Foreskin keratinocyte (primary cell): ENCODE measurements at places on chromosomes 1 and 21.

- DNase-seq, result no peak
These were observed 15.6 kb downstream of the ZMPSTE24 start for GRCh38 chr1:40273547-40274166.

- peak; percentile 69 for DNase-seq
These were observed 857.4 kb downstream of the USP25 start for GRCh38 chr21:16587141-16587581.

DNA sequence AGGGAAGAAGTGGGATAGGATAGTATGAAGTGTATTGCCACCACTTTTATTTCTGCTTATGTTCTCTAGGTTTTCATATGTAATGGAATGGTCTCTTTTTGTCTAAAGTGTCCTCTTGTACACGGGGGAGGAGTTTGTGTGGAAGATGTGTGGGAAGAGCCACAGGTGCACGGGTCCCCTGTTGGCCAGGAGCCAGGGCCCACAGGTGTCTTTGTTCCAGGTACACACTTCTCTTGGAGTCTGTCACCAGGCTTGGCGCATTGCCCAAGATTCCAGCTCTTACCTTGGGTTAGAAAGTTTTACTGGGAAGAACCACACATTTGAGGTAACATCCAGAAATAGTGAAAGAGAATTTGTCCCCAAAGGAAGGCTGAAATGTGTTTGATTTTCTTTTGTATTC, 10.5 kb downstream of the TENT5C start:
- no peak for DNase-seq

DNA sequence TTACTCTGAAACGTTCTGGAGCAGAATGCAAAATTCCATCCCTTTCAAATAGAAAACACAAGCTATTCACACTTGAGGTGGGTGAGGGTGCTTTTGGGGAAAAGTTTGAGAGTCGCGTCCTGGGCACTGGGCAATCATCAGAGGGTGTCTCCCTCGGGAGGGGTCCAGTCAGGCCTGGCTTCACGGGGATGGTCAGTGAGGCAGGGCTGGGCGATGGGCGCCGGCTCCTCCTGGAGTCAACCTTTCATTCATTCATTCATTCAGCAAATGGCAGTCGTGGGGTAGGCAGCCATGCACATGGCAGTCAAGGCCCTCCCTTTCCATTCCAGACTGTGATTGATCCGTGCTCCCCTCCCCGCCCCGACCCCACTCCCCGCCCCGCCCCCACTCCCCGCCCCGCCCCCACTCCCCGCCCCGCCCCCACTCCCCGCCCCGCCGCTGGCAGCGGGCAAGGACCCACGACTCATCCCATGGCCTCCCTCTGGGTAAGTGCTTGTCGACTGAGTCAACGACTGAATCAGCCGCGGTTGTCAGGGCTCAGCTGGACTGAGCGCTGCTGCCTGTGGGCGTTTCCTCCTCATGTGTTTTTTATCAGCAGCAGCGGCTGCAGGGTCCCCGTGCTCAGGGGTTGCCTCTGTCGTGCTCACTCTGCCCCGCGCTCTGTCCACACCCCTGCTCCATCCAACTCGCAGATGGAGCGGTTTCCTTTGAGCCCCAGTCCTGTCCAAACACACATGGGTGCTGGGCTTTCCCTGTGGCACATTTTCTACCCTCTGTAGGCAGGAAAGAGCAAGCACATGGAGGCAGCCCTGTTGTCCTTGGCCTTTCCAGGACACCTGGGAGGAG, 12.5 kb upstream of the SPSB1 start:
- peak; percentile 68 for DNase-seq

DNA sequence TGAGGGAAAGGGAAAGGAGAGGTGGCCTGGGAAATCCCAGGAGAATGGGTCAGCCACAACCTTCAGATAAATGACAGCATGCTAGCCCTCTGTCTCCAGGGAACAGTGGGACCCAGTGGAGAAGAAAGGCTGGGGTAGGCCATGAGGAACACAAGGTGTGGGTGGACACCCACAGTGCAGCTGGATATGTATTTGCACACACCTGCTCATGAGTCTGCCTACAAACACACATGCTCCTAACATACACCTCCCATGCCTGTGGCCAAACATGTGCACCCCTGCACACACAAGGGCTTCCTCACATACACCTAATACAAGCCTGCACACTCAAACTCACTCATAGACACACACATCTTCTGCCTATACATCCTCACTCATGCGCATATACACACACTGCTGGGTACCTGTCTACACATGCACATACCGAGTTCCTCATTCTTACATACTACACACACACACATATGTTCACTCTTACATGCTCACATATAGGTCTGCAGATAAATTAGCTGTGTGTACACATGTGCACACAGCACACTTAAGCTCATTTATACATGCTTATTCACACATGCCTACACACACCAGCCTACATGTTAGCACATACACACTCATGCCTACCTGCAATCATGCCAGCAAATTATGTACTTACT, 3.6 kb downstream of the C1orf216 start:
- DNase-seq, result no peak

DNA sequence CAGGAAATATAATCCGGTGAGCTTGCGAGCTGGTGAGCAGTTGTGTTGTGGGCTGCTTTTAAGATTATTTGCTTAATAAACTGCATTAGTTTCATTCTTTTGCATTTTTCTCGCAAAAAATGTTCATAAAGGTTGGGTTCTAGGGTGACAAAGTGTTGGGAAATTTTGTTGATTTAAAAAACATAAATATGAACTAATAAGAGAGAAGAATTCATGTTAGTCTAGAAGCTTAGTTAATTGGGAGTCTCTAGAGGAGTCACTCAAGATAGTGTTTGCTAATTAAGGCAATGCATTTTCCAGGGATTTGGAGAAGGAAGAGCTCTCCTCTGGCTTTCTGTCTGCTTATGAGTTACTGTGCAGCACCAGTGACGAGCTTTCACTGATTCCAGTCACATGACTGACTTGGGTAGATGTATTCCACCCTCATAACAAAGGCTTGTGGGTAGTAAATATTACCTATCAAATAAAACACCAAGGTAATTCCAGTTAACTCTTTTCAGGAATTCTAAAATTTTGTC, 417.0 kb downstream of the PTBP2 start:
- no peak for DNase-seq

- DNase-seq, result peak; percentile 60
These were observed 163.3 kb downstream of the TM2D1 start for GRCh38 chr1:61561666-61562065.

DNA sequence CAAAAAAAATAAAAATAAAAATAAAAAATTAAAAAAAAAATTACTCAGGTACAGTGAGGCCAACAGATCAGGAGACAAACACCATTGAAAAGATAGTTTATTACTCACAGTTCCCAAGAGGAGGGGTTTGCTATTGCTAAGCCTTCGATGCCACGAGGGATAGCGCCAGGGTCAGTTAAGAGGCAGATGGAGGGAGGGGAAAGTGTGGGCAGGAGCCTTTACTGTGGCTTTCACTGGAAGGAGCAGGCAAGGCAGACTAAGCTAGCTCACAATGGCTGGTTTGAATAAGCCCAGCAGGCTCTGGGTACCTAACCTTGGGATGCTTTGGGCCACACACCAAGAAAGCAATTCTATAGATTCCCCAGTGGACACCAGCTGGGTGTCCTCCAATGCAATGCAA, 12.7 kb upstream of the RNF187 start:
- DNase-seq, result no peak

DNA sequence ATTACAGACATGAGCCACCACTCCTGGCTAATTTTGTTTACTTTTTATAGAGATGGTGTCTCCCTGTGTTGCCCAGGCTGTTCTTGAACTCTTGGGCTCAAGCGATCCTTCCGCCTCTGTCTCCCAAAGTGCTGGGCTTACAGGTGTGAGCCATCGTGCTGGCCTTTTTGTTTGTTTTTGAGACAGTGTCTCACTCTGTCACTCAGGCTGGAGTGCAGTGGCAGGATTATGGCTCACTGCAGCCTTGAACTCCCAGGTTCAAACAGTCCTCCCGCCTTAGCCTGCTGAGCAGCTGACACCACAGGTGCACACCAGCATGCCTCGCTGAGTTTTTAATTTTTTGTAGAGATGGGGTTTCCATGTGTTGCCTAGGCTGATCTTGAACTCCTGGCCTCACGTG, 49.1 kb downstream of the ADARB1 start:
- DNase-seq, result no peak

- peak; percentile 58 for DNase-seq
These were observed 3.9 kb upstream of the ATP1B1 start for GRCh38 chr1:169102567-169102966.

DNA sequence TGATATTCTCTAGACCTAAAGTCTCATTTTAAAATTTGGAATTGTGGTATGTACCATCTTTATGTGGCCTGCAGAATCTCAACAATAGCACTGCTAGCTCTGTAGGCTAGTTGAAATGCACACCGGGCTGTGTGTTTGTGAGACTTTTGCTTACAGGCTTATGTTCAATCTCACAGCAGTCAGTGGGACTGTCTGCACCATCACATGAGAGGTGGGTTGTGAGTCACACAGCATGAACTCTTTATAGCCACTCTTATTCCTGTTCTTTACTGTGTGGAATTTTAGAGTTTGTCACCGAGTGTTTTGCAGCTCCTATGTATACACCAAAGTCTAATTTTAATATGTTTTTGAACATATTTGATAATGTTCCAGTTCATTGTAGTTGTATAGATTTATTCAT, 74.6 kb downstream of the RASAL2 start:
- DNase-seq, result no peak

- DNase-seq, result no peak
These were observed 20.0 kb downstream of the MMEL1 start for GRCh38 chr1:2612591-2613365.

GRCh38 chr1:37634244-37634991, at the start of gene RSPO1:
Gene RSPO1, minus strand, starts transcription at chr1:37634892. Its CDS starts 5,231 bp downstream, at chr1:37629661.
- DNase-seq, result no peak

DNA sequence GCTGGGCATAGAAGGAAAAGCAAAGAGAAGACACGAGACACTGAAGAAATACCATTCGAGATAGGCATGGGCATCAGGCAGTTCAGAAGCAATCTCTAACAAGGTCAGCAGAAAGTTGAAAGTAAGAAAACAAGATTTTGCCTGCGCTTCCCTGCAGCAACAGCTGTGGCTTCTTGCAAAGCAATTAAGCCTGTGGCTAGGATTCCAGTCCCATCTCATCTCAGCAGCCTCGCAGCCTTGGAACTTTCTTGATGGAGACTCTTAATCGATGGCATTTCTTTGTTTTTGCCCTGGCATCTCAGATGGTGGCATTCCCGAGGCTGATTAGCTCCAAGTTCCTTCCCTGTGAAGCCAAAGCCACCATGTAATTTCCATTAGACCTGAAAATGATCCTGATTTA, 64.6 kb upstream of the SPAG17 start:
- no peak for DNase-seq

- no peak for DNase-seq
These were observed 6.1 kb upstream of the RIPPLY3 start for GRCh38 chr21:37000381-37000780.

- no peak for DNase-seq
These were observed 35.5 kb downstream of the USH2A start for GRCh38 chr1:216387782-216388181.

DNA sequence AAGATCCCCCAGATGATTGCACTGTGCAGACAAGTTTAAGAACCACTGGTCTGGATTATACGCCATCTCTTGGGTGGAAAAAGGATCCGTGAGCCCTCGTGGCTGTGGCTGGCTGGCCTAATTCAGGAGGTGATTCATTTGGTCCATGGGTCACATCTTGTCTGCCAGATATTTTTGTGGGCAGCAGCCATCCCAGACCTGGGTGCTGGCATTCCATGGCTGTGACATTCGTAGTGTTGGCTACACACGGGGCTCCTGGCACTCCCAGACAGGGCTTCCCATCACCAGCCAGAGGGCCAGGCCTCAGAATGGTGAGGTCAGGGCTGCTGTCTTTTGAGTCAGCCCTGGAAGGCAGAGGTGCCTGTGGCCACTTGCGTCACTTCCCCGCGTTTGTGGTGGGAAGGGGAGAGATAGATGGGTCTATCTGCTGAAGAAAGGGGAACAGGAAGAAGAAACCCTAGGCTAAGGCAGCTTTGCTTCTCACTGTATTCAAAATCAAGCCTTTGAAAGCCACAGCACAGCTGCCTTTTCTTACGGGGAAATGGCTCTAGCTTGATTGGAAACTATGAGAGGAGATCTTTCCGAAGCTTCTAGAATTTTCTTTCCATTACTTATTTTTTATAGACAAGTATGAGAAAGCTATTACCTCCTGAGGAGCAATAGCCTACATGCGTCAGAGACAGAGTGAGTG, 32.4 kb downstream of the EIF2D start:
- no peak for DNase-seq

GRCh38 chr1:48560116-48560515, 88.1 kb upstream of the SPATA6 start:
- peak; percentile 46 for DNase-seq

DNA sequence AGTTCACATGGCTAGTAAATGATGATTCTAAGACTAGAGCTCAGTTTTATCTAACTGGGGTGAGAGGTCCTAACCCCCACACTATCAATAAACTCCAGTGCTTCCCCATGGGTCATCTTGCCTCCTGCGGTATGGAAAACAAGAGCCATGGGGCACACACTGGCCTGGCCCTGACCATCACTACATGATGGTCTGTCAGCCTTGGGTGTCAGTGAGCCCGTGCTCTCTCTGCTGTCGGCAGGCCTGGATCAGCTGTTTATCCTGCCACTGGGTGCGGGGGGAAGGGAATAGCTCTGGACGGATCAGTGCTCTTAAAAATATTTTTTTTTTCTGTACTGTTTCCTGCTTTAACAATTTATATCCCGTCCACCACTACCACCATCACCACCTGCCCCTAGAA, 255.0 kb upstream of the ADGRL2 start:
- no peak for DNase-seq

- DNase-seq, result no peak
These were observed 3.0 kb downstream of the GGPS1 start for GRCh38 chr1:235331401-235331800.

- no peak for DNase-seq
These were observed 126.1 kb downstream of the CD247 start for GRCh38 chr1:167392200-167392696.

DNA sequence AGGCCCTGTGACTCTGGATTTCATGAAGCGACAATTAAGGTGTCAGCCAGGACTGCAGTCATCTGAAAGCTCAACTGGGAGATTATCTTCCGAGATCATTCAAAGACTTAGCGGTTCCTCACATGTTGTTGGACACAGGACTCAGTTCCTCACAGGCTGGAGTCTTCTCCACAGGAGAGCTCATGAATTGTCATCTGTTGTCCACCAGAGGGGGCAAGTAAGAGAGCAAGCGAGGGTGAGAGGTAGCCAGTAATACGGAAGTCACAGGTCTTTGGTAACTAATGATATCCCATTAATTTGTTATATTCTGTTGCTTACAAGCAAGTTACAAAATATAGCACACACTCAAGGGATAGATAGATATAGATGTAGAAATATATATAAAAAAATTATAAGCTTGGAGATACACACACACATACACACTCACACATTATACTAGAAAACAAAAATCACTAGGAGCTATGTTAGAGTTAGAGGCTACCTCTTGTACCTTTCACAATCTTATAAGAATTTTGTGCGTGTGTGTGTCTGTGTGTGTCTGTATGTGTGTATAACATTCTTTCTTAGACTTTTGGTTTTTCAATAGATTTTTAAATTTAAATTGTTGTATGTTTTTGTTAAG, 1695.3 kb downstream of the BRINP3 start:
- peak; percentile 7 for DNase-seq

- DNase-seq, result no peak
These were observed 284.7 kb downstream of the CAMTA1 start for GRCh38 chr1:7069931-7070330.
